A549 treated with AZD2906 at 1 μM for 4 hours (cell line): ENCODE measurements at places on chromosomes 4 and X. TPM values are rescaled to one million over a fixed set of nuclear protein-coding genes. Genes with fewer than 3 reads are reported as not detected.

CSN1S1 gene
- not detected in 5 replicates for total RNA-seq

STOX2 gene
- total RNA-seq: 1.8 to 2.8 TPM (median 2.3 TPM) in 5 replicates

CNKSR2 gene
- total RNA-seq: 1.6 to 2.6 TPM (median 2.1 TPM) in 5 replicates

TRMT2B gene
- total RNA-seq: 13.5 to 17.1 TPM (median 14.4 TPM) in 5 replicates

PLK4 gene
- 12.1 to 18.4 TPM (median 13.2 TPM) in 5 replicates for total RNA-seq

GRID2 gene
- not detected in 5 replicates for total RNA-seq
